ENCODE measurements at places on chromosomes 2 and 18.

- DNase-seq, result no peak
Measured at GRCh38 chr18:36711014-36711725, 117.6 kb downstream of the TPGS2 start.

- no peak for DNase-seq
Measured at GRCh38 chr18:23565916-23566547, 20.3 kb downstream of the NPC1 start.

DNA sequence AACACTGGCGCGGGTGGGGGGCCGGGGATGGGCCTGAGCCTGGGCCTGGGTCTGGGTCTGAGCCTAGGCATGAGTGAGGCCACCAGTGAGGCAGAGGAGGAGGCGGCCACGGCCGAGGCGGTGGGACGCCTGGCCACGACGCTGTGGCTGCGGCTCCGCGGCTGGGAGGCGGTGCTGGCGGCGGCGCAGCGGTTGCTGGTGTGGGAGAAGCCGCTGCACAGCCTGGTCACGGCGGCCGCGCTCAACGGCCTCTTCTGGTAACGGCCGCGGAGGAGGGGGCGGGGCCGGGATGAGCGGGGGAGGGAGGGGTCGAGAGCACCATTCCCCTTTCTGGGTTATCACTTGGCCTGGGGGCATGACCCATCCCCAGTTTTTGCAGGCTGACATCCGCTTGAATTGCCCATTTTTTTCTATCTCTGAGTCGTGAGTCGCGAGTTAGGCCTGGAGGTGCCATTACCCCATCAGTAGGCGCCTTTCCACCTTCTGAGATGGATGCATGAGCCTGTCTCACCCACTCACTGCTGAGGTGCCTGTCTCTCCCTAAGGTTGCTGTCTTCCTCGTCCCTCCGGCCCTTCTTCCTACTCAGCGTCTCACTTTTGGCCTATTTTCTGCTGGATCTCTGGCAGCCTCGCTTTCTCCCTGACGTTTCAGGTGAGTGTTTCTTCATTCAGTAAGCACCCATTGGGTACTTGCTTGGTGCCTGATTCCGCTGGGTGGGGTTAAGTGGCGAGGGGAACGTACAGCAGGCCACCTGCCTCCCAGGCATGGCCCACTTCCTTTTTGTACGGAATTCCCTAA is 501 bp downstream of the RETREG2 start:
- peak; percentile 30 for DNase-seq

GRCh38 chr2:239324456-239324855 is 76.4 kb downstream of the HDAC4 start:
- no peak for DNase-seq

- DNase-seq, result no peak
Measured at GRCh38 chr2:3329491-3329890, 48.1 kb downstream of the EIPR1 start.

- peak; percentile 55 for DNase-seq
Measured at GRCh38 chr2:36387258-36387916, 31.8 kb downstream of the CRIM1 start.

- DNase-seq, result peak; percentile 96
Measured at GRCh38 chr2:215920244-215921100, 92.9 kb downstream of the MREG start.

DNA sequence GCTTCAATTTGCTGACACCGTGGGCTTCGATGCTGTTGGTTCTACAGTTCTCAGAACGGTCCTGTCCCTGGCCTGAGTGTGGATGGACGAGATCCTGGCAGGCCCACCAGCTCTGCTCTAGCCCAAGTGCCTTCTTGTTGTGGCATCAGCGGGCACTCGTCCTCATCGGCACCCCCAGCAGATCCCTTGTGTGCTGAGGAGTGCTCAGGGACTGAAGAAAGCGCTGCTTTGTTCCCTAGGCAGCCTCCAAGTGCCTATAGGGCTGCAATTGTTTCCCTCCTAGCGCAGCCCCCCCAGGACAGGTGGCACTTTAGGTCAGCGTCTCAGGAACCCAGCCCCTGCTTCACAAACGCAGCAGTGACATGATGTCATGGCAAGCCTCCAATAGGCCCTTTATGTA is 217.7 kb downstream of the AGAP1 start:
- no peak for DNase-seq

GRCh38 chr18:34031810-34032209 is 192.9 kb downstream of the NOL4 start:
- no peak for DNase-seq

- peak; percentile 39 for DNase-seq
Measured at GRCh38 chr2:215929602-215930335, 83.6 kb downstream of the MREG start.

DNA sequence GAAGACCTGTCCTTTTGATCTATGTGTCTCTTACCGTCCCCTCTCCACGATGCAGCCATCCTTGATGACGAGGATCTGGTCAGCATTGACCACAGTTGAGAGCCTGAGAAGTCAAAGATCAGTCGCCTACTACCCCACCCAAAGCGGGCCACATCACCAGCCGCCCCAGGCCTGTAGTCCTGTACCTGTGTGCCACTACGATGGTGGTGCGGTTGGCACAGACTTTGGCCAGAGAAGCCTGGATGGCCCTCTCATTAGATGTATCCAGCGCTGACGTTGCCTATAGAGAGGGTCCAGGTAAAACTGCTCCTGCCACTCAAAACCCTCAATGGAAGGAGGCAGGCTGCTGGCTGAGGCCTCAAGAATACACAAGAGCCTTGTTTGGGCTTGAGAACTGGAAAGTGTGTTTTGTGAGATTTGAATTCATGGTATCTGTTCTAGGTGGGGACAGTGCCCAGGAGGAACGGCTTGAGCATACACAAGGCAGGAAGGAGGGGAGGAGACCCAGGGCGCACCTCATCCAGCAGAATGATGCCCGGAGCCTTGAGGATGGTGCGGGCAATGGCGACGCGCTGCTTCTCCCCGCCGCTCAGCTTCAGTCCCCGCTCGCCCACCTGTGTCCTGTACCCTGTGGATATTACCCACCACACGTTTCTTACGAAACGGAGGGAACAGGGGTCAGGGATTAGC is 3.8 kb downstream of the ZFAND2B start:
- no peak for DNase-seq

DNA sequence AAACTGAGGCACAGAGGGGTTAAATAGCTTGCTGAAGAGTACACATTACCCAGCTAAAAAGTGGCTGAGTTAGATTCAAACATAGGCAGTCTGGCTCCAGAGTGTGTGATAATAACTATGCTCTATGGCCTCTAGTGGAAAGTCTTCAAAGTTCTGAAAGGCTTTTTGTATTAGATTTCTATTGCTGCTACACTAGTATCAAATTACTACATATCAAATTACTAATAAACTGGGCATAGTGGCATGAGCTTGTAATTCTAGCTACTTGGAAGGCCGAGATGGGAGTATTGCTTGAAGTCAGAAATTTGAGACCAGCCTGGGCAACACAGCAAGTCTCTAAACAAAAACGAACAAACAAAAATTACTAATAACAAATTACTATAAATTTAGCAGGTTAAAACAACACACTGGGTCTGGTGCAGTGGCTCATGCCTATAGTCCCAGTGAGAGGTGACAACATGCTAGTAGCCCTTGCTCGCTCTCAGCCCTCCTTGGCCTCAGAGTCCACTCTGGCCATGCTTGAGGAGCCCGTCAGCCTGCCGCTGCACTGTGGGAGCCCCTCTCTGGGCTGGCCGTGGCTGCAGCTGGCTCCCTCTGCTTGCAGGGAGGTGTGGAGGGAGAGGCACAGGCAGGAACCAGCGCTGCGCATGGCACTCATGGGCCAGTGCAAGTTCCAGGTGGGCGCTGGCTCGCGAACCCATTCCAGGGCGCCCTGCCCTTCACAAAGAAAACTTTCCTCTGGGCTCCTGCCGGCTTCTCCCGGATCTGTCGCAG is 38.2 kb upstream of the TWSG1 start:
- peak; percentile 14 for DNase-seq

DNA sequence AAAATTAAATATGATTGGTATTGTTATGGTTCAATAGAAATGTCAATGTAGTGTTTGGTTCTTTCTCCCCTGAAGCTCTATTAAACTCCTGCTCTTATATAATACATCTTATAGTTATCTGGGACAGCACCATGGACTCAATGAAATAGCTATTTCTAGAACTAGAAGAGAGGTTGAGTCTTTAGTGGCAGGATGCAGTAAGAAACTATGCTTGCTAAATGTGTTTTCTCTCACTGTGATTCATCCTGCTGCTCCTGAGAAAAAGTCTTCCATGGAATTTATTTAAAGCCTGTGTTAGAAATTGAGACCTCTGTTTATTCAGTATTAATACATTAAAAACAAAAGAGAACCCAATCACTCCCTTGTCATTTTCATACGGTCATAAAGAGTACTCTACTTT is 61.5 kb downstream of the G6PC2 start:
- peak; percentile 15 for DNase-seq

GRCh38 chr18:2173486-2173885 is 397.8 kb downstream of the METTL4 start:
- peak; percentile 99 for DNase-seq

GRCh38 chr2:31877008-31877407 is 133.8 kb downstream of the MEMO1 start:
- DNase-seq, result peak; percentile 57

DNA sequence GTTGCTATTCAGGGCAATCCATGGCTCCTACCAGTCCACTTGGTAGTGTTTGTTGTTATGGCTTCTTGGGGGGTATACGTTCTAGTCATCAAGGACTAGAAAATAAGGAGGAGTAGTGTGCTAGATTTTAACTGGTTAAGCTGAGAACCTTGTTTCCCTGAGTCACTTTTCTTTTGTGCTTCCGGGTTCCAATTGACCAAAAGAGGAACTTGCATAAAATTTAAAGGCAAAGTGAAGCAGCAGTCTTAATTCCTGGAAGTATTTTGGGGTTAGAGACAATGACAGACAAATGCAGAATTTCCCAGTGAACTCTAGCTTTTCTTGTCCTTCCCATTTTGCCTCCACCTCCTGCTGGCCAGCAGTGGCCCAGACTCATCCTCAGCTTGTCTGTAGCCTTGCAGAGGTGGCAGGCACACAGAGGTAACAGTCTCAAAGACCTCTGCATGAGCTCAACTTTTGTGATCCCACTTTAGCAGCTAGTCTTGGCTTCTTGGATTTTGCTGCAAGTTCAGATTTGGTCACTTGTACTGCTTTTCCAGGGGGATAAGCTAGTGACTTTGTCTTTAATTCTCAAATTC is 1105.8 kb upstream of the NXPH2 start:
- no peak for DNase-seq

- DNase-seq, result no peak
Measured at GRCh38 chr2:239021651-239022436, 174.0 kb downstream of the TWIST2 start.

- no peak for DNase-seq
Measured at GRCh38 chr2:233233618-233234230, 17.7 kb upstream of the ATG16L1 start.

- DNase-seq, result no peak
Measured at GRCh38 chr2:170276925-170277629, 99.1 kb downstream of the MYO3B start.

- DNase-seq, result no peak
Measured at GRCh38 chr18:31576670-31577069, 15.0 kb upstream of the TTR start.

DNA sequence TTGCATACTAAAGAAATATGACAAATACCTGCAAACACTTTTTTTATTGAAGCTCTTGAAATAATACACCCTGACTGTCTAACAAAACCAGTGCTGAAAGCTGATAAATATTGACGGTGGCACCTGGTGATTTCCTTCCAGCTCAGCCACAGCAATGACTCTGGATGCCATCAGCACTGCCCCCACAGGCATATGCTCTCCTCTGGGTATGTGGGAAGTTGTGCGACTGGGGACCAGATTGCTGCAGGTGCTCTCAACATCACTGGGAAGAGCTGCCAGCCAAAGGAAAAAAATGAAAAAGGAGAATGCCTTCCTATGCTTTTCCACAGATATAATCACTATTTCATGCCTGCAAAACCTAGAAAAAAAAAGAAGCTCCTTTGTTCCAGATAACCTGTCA is 141.5 kb downstream of the PIGN start:
- no peak for DNase-seq

DNA sequence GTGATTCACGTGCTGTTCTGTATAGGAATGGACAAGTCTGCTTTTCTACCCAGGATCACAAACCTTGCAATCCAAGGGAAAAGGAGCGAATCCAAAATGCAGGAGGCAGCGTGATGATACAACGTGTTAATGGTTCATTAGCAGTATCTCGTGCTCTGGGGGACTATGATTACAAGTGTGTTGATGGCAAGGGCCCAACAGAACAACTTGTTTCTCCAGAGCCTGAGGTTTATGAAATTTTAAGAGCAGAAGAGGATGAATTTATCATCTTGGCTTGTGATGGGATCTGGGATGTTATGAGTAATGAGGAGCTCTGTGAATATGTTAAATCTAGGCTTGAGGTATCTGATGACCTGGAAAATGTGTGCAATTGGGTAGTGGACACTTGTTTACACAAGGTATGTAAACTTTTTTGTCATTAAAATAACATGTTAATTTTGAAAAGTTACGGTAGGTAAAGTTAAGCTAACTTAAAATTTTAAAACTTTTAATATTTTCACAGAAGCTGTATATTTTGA is 33.0 kb downstream of the PPM1B start:
- DNase-seq, result no peak

- no peak for DNase-seq
Measured at GRCh38 chr18:76838182-76838581, 15.8 kb downstream of the ZNF236 start.

GRCh38 chr2:207491086-207491485 is 38.7 kb upstream of the CREB1 start:
- DNase-seq, result no peak

DNA sequence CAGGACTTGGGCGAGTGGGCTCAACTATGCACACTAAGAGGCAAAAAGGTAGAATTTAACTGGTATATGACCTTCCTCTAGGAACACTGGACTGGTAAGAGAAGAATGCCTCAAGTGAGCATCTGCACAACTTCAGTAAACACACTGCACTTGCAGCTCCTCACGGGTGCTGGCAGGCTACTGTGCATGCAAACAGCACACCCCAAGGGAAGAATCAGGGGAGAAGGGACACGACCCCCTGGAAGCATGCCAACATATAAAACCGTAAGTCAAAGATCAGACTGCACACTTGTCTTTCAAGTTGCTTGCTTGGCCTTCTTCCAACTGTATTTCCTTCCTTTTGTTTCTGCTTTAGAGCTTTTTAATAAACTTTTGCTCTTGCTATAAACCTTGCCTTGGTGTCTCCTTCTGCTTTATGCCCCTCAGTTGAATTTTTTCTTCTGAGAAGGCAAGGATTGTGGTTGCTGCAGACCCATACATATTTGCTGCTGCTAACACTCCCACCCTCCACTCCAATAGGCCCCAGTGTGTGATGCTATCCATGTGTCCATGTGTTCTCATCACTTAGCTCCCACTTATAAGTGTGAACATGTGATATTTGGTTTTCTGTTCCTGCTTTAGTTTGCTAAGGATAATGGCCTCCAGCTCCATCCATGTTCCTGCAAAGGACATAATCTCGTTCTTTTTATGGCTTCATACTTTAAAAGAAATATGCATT is 263.7 kb upstream of the SPOPL start:
- DNase-seq, result peak; percentile 31

- peak; percentile 17 for DNase-seq
Measured at GRCh38 chr18:43578706-43579105, 301.4 kb upstream of the SYT4 start.

GRCh38 chr18:62280058-62280457 is 45.1 kb upstream of the TNFRSF11A start:
- DNase-seq, result no peak
